ENCODE measurements at places on chromosomes 1 and 21. TPM values are rescaled to one million over a fixed set of nuclear protein-coding genes. Genes with fewer than 3 reads are reported as not detected.

Gene TTF2
- 26.8 TPM for total RNA-seq

Gene OR6N1
- not detected for total RNA-seq

Gene LCE1B
- 207 TPM for total RNA-seq

Gene PLD5
- 0.17 TPM for total RNA-seq

Gene HPDL
- total RNA-seq: 0.62 TPM

All from lower leg skin (tissue), 4 donors.